ENCODE measurements at places on chromosomes 12 and 14. TPM values are rescaled to one million over a fixed set of nuclear protein-coding genes. Genes with fewer than 3 reads are reported as not detected.
A peak's percentile ranks its signal among the peaks of the same experiment; 100 is the strongest.

DNA sequence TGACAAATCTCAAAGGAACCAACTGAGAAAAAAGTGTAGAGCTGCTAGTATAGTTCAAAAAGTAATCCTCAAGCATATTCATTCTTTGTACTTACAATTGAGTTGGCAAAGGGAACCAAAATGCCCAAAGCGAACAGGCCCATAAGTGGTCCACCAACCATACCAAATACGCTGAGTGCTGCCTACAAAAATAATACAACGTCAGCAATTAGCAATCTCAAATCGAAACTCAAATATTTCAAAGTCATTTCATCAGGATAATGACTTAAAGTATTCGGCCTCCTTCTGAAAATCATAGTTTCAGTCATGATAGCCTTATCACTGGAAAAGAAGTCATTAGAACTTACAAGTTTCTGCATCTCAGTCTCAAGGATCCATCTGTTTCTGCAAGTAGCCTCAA is 42.0 kb downstream of the SLC5A8 start:
- DNase-seq, result no peak

GRCh38 chr14:56844406-56845002 is 34.2 kb upstream of the OTX2 start:
- DNase-seq, result no peak

GRCh38 chr14:30058401-30058800 is 130.8 kb upstream of the PRKD1 start:
- DNase-seq, result no peak

GRCh38 chr12:13223941-13224340 is 27.4 kb downstream of the EMP1 start:
- no peak for DNase-seq

DNA sequence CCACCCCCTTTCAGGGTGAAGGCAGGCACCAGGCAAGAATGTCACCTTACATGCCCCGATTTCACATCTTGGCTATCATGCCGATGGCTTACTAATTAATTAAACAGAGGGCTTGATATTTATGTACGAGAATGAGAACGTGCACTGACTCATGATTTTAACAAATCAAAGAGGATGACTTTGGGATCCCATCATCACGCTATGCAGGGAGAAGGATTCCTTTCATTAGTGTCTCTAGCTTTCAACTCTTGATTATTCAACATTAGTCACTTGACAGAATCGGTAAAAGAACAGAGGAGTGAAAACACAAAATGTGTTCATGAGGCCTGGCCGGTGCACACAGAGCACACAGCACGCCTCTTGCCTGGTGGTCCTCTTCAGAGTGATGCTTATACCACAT is 80.6 kb downstream of the PRKAB1 start:
- DNase-seq, result no peak

- no peak for DNase-seq
Measured at GRCh38 chr12:69553628-69554248, 31.5 kb upstream of the CCT2 start.

GRCh38 chr14:65937079-65937959 is 524.8 kb downstream of the FUT8 start:
- DNase-seq, result no peak

GRCh38 chr12:15682826-15683225 is 106.4 kb downstream of the EPS8 start:
- no peak for DNase-seq

DNA sequence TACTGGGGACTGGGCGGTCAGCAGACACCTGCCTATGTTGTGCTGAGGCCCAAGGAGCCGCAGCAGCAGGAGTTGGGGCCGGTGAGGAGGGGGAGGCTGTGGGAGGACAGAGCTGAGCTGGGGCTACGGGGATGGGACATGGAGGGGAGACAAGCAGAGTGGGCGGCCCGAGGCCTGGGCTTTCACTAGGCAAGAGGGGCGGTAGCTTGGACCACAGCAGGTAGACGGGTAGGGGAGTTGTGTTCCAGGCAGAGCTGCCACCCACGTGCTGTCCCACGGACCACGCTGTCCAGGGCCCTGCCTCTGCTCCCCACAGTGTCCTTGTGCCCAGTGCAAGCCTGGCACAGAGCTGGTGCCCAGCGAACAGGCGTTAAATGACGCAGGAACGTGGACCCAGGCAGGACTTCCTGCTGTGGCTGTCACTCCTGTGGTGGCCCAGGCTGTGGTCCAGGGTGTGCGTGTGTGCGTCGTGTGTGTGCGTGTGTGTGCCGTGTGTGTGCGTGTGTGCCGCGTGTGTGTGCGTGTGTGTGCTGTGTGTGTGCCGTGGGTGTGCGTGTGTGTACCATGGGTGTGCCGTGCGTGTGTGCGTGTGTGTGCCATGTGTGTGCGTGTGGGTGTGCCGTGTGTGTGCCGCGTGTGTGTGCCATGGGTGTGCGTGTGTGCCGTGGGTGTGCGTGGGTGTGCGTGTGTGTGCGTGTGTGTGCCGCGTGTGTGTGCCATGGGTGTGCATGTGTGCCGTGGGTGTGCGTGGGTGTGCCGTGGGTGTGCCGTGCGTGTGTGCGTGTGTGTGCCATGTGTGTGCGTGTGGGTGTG is 6.8 kb downstream of the CEP170B start:
- no peak for DNase-seq

DNA sequence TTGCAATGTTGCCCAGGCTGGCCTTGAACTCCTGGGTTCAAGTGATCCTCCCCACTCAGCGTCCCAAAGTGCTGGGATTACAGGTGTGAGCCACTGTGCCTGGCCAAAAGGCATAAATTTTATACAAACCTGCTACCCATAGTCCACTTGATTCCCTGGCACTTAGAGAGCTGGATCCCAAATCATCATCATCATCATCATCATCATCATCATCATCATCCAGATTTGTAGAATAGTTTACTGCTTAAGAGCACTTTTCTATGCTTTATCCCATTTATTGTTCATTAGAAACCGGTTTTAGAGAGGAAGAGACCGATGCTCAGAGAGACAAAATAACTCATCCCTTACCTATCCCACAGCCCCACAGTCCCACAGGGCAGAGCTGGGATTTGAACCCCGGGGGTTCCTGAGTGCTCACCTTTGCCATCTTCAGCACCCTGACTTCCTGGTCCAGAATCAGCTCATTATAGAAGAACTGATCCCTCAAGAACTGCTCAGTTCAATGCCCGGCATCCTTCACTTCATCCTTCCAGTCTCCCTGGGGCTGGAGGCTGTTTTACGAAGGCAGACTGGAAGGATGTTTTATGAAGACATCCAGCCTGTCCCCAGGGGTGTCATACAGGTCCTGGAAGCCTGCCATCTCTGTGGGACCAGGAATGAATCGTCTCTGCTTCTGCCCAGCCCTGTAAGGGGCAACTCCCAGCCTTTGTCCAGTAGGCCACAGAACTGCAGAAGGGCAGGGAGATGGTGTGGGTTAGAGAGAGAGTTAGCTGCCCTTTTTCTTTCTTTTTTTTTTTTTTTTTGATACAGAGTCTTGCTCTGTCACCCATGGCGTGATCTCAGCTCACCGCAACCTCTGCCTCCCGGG is 20.2 kb upstream of the OASL start:
- peak; percentile 15 for DNase-seq

DNA sequence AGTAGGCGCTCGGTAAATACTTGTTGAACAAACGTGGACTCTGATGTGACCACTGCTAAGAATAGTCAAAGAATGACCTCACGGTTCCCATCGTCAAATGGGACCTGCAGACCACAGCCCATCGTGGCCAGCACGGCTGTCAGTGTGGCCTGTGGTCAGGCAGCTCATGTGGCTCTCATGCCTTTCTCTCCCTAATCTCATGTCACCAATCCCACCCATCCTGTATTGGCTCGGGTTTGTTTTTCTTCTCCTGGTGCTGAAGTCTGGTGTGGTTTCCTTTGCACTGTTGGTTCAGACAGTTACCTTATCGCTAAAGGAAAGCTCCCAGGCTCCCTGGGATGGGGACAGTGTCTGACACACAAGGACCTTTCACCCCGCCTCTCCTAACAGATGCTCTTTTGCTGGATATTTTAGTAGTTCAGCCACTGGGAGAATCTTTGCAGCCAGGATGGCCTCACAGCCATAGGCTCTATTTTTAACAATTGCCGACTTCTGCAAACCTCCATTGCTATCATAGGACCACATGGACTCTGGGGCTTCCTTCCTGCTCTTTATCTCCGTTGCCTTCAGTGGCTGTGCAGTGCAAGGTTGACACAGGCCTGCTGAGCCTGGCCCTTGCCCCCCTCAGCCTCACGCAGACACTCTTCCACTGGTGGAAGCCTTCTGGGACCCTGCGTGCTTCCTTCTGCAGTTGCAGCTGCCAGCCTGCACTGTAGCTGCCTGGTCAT is 293.1 kb upstream of the FKBP4 start:
- no peak for DNase-seq

DNA sequence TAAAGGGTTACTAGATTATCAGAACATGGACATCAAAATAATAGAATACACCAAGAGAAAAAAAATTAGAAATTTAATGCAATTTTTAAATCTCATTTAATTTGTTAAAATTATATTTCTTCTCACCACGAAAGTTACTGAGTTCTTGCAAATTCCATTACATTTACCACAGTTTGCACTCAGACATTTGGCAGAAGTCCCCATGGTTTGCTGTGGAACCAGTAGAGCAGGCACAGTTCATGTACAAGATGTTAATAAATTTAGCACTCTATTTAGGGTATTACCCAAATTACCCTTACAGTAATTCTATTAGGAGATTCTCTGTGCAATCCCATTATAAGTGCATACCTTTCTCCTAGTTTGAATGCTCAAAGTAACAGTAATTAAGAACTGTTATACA is 9.7 kb downstream of the SCN8A start:
- DNase-seq, result no peak

DNA sequence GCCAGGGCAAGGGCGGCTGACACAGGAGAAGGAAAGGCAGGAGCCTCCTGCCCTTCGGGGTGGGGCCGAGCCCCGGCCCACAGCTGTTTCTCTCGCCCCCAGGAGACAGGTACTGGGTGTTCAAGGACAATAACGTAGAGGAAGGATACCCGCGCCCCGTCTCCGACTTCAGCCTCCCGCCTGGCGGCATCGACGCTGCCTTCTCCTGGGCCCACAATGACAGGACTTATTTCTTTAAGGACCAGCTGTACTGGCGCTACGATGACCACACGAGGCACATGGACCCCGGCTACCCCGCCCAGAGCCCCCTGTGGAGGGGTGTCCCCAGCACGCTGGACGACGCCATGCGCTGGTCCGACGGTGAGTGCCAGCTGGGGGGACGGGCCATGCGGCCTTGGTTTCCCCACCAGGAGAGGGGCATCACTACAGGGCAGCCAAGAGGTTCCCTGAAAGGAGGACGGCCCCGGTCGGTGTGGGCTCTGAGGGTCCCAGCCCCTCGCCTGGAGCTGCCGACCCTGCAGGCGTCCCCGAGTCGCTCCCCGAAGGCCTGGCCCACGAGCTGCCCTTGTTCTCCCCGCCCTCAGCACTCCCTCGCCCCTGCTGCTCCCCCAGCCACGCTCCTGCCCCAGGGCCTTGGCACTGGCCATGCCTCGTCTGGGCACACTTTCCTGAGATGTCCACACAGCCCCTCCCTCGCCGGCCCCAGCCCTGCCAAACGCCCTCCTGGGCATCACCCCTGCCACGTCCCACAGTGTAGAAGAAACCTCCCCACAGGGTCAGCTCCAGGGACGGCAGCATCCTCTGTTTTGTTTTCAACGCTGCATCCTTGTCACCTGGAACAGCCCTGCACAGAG is 21.7 kb downstream of the MMP17 start:
- no peak for DNase-seq

- no peak for DNase-seq
Measured at GRCh38 chr12:116744766-116745165, 6.7 kb downstream of the RNFT2 start.

DNA sequence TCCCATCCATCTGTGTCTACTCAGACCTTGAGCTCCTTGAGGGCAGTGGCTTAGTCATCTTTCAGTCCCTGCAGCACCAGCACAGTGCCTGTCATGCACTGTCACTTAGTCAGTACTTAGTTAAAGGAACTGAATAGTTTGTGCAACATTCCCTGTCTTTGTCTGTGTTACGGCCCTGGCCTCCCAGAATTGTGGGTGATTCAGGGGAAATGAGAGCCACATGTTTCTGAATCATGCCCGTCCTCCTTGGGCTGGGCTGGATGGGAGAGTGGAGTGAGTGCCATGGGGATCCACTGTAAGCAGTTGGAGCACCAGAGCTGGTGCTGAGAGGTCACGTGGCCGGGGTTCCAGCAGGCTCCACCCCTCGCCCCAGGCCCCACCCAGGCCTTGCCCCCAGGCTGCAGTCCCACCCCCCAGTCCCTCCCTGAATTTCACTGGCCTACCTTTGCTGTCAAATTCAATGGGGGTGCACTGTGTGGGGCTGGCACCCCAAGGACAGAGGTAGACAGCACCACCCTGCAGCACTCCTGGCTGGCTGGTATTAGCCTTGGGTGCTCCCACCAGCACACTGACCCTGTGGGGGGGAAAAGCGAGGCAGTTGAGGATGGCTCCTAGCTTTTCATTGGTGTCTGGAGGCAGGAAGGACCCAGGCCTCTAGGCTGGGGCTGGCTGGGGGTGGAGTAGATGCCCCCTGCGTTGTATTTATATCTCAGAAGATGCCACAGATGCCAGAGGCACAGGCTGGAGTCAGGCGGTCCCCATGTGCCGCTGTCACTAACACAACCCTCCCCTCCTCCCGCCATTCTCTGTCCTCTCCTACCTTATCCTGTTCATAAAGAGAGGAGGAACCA is 7.5 kb downstream of the ITGA5 start:
- peak; percentile 73 for DNase-seq

DNA sequence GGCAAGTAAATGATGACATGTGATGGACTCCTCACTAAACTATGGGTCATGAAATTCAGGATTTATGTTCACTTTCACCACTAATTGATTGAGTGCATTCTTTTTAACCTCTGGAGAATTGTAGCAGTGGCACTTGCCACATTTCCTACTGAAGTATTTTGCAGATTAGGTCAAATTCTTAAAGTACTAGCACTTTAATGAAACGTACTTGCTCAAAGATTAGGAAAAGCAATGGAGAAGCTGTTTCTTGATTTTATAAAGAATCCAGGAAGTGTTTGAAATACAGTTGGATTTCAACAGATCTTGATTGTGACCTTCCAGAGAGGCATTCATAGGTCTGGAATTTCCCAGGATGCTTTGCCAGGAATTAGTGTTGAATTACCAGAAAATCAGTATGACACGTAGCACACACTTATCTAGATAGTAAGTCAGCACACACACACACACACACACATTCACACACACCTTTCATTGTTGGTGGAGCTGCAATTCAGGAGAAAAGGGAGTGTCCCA is 162.6 kb downstream of the MYRFL start:
- no peak for DNase-seq

- no peak for DNase-seq
Measured at GRCh38 chr12:15052691-15053090, 79.8 kb downstream of the PDE6H start.

GRCh38 chr14:104894331-104895206 is 29.5 kb downstream of the CEP170B start:
- peak; percentile 1 for DNase-seq

The SMCO2 gene
- not detected for total RNA-seq

The CPNE8 gene
- total RNA-seq, result 7.9 TPM

The STAC3 gene
- total RNA-seq, result 3.8 TPM

The CYP46A1 gene
- total RNA-seq, result 0.09 TPM

The CMTM5 gene
- total RNA-seq, result not detected

The CELA1 gene
- not detected for total RNA-seq

The MIPOL1 gene
- total RNA-seq, result not detected

The MANSC1 gene
- total RNA-seq, result 0.05 TPM

The INSM2 gene
- not detected for total RNA-seq

The DMAC2L gene
- 25.0 TPM for total RNA-seq

The ALX1 gene
- total RNA-seq, result not detected

The STXBP6 gene
- total RNA-seq, result 0.20 TPM

The KRT71 gene
- total RNA-seq, result not detected

The CIT gene
- 4.2 TPM for total RNA-seq

The RNASE2 gene
- 53.6 TPM for total RNA-seq

The HOXC12 gene
- total RNA-seq, result not detected

The ADAMTS20 gene
- not detected for total RNA-seq

The SIX1 gene
- not detected for total RNA-seq

The PTPRQ gene
- total RNA-seq, result not detected
